ENCODE measurements at places on chromosomes 4 and X.

- DNase-seq: no peak
Measured at GRCh38 chr4:2007804-2008670, 737 bp downstream of the NELFA start.

GRCh38 chr4:137414802-137415201, 117.5 kb downstream of the PCDH18 start:
- no peak for DNase-seq

GRCh38 chr4:71126719-71127118, 133.3 kb downstream of the DCK start:
- no peak for DNase-seq

DNA sequence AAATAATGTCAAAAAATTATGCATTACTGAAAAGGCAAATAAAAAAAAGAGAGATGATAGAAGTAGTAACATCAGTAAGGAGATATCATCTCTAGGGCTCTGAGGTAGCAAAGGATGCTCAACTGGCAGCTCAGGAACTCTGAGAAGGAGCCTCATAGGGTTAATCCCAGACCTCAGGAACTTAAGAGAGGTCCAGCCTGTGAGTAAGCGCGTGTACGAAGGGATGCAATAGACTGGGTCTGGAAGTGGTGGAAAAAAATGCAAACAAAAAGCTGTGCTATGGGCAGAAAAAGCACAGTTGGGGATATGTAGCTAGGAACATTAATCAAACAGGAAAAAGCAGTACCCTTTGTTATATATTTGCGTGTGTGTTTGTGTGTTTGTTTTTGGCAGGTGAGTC, 282.0 kb downstream of the GALNTL6 start:
- DNase-seq: no peak

DNA sequence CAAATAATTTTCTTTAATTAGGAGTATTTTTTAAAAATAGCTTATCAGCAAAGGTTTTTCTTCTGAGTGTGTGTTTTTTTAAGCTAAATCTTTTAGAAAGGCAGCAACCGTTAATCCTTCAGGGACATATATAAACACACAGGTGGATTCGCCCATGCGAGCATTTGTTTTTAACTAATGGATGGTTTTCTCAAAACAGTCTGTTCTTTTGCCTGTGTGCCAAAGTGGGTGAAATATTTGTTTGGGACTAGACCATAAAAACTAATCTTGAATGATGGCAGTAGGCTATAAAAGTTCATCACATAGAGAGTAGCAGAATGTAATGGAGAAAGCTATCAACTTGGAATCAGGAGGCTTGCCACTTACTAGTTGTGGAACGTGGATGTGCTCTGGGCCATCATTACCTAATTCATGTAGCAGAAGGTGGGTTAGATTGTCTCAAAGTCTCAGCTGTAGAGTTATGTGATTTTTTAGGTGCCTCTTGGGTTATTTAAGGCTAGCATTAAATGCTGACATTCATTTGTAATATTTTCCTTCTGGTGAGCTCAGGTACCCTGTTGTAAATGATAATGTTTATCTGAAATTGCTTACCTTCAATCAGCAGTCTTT, 7.4 kb upstream of the TAPT1 start:
- DNase-seq: no peak

DNA sequence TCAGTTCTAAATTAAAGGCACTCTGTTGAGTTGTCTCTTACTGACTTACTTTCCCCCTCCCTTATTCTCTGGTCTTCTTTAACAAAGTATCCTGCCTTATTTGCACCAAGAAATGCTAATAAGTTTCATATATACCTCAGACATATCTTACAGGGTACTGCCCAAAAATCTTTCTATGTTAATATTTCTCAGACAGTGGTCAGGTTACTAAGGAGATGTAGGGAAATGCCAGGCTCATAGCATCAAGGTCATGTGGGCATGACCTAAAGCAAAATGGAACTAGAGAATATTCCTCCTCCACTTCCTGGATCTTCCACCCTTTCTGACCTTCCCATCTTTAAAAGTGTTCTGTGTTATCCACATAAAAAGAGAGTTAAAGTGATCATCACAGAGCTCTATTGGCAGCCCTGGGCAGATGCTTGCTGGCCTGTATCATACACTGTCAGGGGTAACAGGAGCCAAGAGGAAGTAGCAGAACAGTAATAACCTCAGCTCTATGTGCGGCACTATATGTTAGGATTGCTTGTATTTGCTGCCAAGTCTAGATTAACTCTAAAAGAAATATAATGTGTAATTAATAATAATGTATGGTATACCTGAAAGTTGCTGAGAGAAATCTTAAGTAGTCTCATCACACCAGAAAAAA, 74.3 kb downstream of the IQCM start:
- DNase-seq: no peak

- DNase-seq: no peak
Measured at GRCh38 chr4:126221282-126221681, 906.5 kb downstream of the FAT4 start.

DNA sequence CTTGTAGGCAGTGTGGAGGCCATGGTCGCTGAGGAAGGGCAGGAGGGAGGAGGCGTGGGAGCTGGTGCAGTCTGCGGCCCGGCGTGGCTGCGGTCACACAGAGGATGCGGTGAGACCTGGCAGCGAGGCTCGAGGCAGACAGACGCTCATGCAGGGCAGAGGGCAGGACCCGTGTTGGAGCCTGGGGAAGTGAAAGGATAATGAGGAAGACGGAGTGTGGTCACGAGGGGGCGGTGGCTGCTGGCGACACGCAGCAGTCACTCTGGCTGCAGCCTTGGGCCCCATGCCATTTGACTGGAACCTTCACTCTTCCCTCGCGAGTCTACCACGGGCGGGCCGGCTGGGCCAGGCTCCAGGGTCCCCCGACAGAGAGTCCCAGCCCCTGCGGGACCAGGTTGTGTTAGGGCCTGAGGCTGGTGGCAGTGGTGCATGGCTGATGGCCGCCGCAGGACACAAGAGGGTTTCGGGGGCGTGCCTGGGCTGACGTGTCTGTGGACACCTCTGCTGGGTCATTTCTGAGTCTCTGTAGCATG, 68.8 kb upstream of the HGFAC start:
- DNase-seq: no peak

- DNase-seq: no peak
Measured at GRCh38 chrX:48540480-48540879, 966 bp downstream of the TBC1D25 start.

DNA sequence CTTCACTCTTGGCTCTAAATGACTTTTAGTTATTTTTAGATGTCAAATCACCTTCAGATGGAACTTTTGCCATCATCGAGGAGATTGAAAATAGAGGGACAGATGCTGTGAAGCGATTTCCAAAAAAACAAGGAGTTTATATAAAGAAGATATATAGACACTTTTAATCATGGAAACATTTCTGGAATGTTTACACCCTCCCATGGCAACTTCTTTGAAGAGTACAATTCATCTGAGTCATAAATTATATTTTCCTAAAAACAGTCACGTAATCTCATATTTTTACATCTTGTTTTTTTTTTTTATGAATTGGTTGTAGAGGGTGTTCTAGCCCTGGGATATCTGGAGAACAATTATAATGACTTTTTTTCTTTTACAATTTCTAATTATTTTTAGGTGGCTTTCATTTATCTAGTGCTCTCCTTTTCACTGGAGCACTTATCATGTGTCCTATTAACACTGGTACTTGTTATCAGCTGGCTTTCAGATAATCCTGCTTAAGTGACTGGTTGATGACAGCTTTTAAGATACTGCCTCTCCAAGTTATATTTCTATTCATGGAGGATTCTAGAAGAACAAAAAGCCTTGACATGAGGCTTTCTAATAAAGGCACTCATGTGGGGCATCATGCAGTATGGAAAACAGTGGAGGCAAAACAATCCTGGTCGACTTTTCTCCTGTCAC, 24.9 kb downstream of the PCDH7 start:
- DNase-seq: no peak

GRCh38 chr4:20268028-20268427, 16.3 kb downstream of the SLIT2 start:
- DNase-seq: no peak

- no peak for DNase-seq
Measured at GRCh38 chr4:54509057-54509456, 148.7 kb upstream of the KIT start.

DNA sequence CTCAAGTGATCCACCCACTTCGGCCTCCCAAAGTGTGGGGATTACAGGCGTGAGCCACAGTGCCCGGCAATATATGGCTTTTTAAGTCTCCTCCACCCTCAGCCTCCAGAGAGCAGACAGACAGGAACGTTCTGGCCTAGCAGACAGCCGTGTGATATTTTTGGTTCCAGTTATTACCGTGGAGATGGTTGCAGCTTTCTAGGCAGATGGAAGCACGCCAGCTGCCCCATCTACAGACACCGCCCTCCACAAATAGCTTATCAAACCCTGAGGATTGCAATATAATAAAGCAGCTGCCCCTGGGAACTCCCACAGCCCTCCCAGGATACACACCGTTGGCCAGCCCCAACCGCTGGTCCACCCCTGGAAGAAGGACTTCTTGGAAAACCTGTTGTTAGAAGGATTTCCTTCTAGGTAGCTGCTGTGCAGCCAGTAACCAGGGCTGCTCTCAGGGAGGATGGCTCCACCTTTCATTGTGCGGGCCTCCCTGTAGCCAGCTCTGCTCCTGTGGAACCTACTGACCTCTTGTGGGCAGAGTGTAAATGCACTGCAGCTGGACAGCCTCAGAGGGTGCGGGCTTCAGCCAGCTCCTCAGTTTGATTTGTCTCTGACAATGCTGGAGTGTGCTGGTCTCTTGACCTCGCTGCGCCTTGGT, 44.0 kb downstream of the SLC25A5 start:
- no peak for DNase-seq

GRCh38 chrX:14779580-14779979, 93.3 kb downstream of the FANCB start:
- DNase-seq: no peak

DNA sequence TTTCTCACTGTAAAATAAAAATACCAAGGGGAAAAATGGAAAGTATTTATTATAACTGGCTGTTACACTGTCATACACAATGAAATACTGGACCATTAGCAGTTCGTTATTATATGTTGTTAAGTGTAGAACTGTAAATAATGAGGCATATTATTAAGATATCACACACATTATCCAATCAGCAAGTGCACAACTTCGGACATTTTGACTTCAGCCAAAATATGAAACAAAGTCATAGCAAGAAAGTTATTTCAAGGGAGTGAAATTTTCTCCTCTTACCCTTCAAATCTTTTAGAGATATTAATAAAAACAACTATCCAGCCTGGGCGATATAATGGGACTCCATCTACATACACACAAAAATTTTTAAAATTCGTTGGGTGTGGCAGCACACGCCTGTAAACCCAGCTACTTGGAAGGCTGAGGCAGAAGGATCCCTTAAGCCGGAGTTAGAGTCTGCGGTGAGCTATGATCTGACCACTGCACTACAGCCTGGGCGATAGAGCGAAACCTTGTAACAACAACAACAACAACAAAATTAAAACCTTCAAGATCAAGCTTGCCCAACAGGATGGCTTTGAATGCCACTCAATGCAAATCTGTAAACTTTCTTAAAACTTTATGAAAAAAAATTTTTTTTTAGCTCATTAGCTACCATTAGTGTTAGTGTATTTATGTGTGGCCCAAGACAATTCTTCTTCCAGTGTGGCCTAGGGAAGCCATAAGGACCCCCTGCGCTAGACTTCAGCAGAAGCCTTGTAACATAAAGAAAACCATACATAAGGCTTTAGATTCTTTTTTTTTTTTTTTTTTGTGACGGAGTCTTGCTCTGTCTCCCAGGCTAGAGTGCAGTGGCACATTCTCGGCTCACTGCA, 1.3 kb upstream of the CISD2 start:
- no peak for DNase-seq

DNA sequence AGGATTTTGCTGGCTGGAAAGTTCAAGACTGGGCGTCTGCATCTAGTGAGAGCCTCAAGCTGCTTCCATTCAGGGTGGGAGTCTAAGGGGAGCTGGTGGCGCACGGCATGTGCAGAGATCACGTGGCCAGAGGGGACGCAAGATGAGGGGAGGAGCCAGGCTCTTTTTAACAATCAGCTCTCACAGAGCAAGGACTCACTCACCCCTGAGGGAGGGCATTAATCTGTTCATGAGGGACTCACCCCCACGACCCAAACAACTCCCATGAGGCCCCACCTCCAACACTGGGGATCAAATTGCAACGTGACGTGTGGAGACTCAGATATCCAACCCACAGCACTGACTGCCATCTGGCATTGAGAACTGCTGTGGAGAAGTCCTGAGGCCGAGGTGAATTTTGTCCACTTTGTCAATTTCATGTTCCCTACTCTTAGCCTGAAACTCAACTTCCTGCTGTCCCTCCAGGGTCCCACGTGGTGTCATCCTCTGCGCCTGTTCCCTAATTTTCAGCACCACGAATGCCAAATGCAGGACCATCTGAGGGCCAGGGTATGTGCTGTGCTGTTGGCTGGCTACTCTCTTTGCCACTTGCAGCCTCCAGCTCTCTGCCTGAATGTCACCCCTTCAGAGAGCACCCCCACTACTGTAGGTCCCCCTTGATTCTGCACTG, 5.6 kb downstream of the ZFP92 start:
- DNase-seq: no peak

DNA sequence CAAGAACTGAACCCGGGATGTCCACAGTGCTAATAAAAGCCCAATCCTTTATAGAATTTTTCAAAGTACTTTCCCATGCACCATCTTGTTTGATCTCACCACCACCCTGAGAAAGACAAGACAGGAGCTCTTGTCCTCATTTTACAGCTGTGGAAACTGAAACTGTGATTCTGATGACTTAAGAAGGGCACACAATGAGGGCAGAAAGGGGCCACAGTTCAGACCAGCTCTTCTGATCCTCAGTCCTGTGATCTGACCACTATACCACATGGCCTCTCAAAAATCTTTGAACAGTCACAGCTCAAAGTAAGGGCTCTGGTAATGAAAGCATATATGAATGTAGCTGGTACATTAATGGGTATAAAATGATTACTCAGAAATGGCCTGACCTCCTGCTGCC, 127.3 kb upstream of the CPEB2 start:
- no peak for DNase-seq

DNA sequence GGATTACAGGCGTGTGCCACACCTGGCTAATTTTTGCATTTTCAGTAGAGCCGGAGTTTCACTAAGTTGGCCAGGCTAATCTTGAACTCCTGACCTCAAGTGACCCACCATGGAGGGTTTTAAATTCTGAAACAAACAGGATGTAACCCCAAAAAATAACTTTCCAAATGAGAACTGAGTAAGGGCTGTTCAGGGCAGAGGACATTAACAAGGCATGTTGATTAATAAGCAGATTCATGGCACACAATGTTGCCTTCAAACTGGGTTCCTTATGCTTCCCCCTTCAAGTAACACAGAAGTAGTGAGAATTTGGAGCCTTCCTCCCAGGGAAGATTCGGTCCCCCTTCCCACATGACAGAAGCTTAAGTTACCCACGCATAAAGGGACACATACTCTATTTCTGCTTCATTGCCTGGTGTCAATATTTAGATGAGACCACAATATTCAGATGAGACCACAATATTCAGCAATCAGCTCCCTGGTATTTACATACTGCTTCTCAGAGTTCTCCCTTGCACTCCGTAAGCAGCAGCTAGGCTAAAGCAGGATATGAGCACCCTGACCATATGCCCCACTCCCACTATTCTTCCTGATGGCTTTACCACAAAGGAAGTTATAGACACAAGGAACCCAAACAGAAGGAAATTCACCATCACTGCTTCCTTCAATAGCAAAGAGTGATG, 21.4 kb downstream of the GRSF1 start:
- no peak for DNase-seq

Measured in stimulated activated CD8-positive, alpha-beta memory T cell treated with anti-CD3 and anti-CD28 coated beads, Interleukin-4, amount 100 ng/mL, for 4 hours (primary cell).